ENCODE measurements at places on chromosomes 11 and 22.

DNA sequence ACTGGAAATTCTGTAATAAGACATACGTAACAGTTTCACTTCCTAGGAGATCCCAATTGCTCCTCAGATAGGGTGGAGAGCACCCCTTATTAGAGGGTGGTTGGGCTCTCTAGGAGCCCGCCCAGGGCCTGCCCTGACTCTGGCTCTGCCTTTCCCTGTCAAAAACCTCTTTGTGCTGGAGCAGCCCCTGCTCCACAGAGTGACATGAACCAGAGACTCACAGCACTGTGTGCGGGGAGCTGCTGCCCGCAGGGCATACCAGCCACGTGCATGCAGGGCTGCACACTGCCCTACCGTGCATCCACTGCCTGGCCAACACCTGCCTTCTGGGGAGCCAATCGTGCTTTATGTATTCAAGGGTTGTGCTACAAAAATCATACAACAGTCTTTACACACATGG lies 24.3 kb downstream of the KCNQ1OT1 start:
- DNase-seq = peak; percentile 36

DNA sequence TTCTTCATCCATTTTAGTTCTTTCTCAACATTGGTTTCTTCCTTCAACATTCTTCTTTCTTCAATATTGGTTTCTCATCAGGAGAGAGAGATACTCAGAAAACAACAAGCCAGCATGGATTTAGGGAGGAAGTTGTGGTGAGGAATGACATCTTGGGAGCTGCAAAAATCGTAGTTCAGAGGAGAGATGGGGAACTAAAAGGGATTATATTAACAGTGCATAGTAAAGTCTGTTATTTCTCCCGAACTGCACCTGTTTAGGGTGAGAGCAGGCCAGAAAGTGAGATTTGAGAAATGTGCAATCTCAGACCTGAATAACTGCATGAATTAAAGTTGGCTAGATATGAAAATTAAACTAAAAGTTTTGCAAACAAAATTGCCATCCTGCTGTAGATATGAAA lies 94.5 kb downstream of the CASP12 start:
- peak; percentile 8 for DNase-seq

GRCh38 chr11:124445646-124446150 lies at the start of gene OR8B8:
OR8B8 (minus strand) TSS chr11:124445696; CDS start chr11:124441085, 4,611 bp downstream.
- DNase-seq = no peak

GRCh38 chr11:124814739-124815138 lies 14.5 kb upstream of the MSANTD2 start:
- DNase-seq = no peak

- peak; percentile 77 for DNase-seq
Measured at GRCh38 chr11:95531116-95531515, 258.5 kb downstream of the FAM76B start.

- DNase-seq = no peak
Measured at GRCh38 chr11:119332111-119332765, 2.1 kb upstream of the RNF26 start.

- DNase-seq = no peak
Measured at GRCh38 chr11:47536915-47537314, 16.0 kb downstream of the CELF1 start.

- peak; percentile 42 for DNase-seq
Measured at GRCh38 chr11:119506436-119506835, 83.5 kb upstream of the THY1 start.

GRCh38 chr22:35231585-35232084 lies 25.7 kb upstream of the HMGXB4 start:
- peak; percentile 58 for DNase-seq

- no peak for DNase-seq
Measured at GRCh38 chr11:78201096-78201818, 12.5 kb downstream of the USP35 start.

DNA sequence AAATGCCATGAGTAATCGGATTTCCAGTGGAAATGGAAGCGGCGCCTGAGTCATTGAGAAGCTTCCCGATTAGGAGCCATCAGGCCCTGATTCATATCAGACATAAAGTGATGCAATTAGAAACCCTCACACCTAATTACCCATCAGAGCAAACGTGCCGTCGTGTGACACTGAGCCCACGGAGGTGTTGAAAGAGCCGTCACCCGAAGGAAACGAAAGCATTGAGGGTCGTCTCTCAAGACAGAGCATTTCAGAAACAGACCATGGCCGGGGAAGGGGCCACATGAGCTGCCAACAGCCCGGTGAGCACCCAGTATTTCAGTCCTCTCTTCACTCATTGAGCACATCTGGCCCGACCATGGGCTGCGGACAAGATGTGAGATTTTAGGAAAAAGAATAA lies 829.3 kb downstream of the TBC1D22A start:
- DNase-seq = no peak

- DNase-seq = no peak
Measured at GRCh38 chr11:45573728-45574127, 91.7 kb downstream of the CHST1 start.

DNA sequence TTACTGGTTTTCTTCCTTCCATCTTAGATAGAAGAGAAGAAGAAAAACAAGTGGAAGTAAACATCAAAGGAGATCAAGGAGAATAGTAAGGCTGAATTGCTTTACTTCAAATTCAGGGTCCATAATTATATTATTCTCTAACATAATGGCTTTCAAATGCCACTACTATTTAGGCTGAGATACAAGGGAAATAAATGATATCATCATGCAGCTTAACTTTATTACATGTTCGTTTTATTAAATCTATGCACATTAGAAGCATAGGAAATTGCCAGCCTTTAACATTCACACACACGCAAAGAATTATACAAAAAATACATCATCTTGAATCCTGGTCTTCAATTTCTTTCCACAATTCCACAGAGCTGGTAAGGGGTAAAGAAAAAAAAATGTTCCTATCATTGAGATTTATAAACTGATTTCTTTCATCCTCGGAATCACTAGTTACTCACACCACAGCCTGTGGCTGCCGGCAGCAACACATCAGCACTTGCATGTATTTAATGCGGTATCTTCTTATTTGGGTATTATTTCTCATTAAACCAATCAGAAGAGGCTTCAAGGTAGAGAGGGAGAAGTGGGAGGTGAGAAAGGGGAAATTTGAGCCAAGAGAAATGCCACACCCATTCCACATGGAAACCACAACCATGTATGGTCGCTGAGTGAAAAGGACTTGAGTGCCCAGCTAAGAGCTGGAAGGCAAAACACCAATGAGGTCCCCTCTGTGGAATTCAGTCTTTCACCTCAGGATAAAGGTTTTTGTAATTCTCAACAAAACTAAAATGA lies 26.3 kb downstream of the SYTL2 start:
- no peak for DNase-seq

GRCh38 chr22:24951942-24952836 lies at the start of gene KIAA1671:
KIAA1671 (plus strand) TSS chr22:24952716; CDS start chr22:25028000, 75,284 bp downstream.
- peak; percentile 74 for DNase-seq

- DNase-seq = no peak
Measured at GRCh38 chr11:7448201-7448600, 37.1 kb upstream of the OLFML1 start.

GRCh38 chr11:123707206-123707605 lies 34.3 kb downstream of the ZNF202 start:
- no peak for DNase-seq

DNA sequence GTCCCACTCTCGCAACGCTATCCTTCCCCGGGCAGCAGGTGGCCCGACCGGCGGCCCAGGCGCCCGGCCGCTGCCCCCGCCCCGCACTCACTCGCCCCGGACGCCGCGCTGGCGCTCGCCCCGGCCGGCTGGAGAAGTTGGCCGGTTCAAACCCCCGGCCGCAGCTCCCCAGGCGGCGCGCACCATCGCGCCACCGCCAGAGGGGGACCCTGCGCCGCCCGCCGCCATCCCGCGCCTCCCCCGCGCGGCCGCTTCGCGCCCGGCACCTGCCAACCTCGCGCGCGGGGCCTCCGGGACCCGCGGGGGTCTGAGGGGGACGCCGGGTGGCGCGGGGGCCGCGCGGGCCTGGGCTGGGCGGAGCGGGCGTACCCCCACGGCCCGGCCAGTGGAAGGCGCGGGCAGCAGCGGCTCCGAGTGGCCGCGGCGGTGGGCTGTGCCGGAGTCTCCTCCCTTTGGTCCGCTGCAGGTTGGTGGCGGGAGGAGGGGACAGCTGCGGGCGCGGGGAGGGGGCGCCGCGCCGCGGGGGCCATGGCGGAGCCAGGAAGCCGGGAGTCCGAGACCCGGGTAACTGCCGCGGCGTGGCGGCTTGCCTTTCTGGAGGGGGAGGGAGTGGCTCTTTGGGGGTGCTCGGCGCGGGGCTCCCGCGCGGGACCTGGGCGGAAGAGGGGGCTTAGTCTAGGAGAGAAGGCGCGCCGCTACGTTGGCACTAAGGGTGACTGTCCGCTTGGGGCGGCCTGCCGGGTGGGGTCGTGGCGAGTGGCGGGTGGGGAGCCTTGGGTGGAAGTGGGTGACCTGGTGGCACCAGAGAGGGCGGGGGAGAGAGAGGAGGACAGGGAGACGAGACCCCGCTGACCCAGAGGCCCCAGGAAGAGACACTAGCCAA lies at the start of the genes MPST and TST:
Gene MPST, plus strand, starts transcription at position 434 of the 883 bp plus-strand sequence. Its CDS starts 95 bp downstream, at position 529.
Gene TST, minus strand, starts transcription at position 139 of the 883 bp plus-strand sequence. CDS start 715 bp downstream, outside the sequence.
- peak; percentile 72 for DNase-seq

DNA sequence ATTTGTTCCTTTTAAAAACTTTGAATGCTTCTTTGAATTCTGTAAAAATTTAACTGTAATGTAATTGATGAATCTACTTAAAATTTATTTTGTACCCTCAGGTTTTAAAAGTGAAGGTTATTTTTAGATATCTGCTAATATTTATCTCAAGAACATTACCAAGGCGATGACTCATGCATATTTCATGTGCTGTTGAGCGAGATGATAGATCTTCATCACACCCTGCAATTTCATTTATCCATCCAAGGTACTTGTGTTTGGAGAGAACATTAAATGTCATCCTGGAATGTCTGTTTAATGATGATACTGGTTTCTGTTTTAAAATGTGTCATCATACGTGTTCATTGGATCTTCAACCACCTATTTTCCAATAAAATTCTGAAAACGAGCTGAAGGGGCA lies 6.7 kb upstream of the OOSP4A start:
- no peak for DNase-seq

- no peak for DNase-seq
Measured at GRCh38 chr22:19634226-19634975, 79.9 kb upstream of the SEPTIN5 start.

GRCh38 chr11:77299528-77299993 lies 1.9 kb downstream of the GDPD4 start:
- no peak for DNase-seq

GRCh38 chr11:122813176-122813893 lies 25.0 kb upstream of the CRTAM start:
- DNase-seq = no peak

- DNase-seq = no peak
Measured at GRCh38 chr11:810040-810567, 337 bp downstream of the RPLP2 start.

DNA sequence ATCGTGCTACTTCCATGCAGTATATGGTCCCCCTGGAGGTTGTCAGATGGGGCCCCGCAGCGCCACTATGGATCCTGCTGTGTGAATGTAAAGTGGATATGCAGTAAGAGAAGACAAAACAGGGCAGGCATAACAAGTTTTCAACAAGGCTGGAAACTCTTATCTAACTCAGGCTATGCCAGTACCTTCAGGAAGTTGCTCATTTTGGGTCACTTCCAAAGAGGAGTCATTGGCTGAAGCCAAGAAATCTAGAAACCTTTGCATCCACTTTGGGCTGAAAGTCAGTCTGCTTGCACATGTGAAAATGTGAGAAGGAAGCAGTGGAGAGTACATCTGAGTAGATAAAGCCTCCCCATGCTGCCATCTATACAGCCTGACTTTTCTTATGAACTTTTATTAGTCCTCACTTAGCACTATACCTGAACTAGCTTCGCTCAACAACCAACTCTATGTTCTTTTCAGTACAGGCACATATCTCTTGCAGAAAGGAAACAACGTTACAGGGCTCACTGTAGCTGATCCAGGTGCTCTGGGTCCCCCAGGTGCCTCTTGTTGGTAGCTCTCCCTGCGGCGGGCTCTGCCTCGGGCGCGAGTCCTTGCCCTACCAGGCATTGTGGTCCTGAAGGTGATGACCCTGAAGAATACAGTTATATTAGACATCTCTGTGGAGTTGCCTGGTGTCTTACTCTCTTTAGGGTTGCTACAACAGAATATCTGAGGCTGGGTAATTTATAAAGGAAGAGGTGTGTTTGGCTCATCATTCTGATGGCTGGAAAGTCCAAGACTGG lies 12.4 kb downstream of the PIWIL3 start:
- no peak for DNase-seq

GRCh38 chr11:82117362-82117761 lies 616.3 kb downstream of the FAM181B start:
- DNase-seq = no peak

DNA sequence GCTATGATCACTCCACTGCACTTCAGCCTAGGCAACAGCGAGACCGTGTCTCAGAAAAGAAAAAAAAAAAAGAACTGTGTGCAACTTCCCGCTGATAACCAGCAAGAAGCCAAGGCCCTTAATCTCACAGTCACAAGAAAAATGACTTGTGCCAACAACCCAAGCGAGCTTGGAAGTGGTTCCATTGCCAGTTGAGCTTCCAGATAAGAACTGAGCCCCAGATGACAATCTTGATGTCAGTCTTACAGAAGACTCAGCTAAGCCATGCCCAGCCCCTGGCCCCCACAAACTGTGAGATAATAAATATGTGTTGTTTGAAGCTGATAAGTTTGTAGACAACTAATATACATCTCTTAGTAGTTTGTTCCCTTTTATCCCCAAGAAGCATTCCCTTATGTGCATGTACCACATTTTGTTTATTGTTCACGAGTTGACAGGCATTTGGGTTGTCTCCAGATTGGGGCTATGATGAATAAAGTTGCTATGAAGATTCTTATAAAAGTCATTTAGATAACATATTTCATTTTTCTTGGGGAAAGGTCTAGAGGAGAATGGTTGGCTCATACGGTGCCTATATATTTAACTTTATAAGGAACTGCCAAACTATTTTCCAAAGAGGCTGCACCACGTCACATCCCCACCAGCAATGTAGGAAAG lies 85.9 kb downstream of the TIMP3 start:
- no peak for DNase-seq

DNA sequence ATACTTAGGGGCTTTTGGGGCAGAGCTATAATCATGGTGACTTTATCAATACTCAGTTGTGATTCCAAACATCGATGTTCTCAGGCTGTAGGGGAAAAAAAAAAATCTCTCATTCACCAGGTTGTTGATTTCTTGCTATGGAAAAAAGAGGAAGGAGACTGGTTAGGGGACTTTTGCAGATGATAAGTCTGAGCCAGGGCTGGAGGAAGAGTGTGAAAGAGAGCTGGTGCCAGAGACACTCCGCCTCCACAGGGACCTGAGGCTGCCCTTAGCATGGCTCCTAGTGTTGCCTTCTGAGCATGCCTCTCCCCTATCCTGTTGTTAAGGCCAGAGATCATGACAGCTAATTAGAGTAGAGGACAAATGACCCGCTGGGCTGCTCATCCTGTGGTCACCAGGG lies 16.9 kb downstream of the UPB1 start:
- DNase-seq = peak; percentile 88
